ENCODE measurements at places on chromosomes 12 and 14.
A peak's percentile ranks its signal among the peaks of the same experiment; 100 is the strongest.

DNA sequence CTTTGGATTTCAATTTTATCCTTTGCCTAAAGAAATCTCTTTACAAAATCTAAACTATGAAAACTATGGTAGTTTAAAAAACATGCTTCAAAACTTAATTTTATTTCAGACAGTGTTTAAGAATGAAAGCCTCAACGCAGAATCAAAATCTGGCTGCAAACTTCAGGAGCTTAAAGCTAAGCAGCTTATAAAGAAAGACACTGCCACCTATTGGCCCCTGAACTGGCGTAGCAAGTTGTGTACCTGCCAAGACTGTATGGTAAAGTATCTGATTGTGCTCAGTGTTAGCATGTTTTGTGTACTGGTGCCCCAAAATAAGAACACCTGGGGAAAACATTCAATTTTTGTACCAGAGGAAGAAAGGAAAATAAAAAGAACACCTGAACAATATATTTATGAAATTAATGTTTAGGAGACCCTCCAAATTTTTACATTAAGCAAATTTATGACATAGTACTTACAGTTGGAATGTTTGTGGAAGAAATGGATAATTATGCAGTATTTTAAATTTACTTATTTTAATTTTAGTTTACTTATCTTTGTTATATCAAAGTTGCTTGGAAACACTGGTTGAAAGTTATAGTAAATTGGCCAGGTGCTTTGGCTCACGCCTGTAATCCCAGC is 12.2 kb downstream of the UBR7 start:
- ATAC-seq = peak; percentile 59

DNA sequence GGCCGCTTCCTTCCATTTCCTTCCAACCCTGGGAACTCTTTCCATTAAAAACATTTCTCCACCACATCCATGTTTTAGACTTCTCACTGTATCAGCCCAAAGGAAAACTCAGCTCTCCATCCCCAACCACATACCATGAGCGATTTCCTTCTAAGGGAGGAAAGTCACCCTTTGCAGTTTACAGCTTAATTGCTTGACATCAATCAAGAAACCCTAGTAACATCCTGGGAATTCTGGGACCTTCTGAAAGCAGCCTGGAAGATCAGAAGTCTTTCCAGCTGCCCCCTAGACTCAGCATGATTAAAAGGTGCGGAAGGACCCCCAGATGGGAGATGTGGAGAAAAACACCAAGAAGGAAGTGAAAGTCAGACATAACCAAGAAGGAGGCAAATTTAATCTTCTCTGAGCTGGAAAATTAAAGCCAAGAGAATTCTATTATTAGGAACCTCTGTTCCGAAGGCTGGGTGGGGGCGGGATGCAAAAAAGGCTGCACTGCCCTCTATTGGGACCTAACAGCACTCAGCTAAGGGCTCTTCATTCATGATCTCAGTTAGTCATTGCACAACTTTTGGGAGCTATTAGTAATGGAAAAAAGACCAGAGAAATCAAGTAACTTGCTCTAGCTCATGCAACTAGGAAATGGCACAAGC is 73.3 kb upstream of the PLXNC1 start:
- no peak for ATAC-seq

DNA sequence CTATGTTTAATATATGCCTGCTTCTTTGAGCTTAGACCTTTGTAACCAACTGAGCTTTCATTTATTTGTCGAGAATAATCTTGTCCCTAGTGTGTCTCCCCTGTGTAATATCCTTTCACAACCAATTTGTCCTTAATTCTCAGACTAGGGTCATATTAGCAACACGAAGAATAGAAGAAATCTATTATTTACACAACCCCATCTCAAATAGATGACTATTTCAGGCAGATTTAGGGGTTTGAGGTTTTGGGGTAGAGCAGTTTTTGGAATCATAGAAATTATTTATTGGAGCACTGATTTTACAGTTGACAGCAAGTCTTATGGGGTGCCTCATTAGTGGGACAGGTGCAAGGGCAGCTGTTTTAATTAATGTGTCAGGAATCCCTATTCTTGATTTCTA is 91.2 kb upstream of the ANO4 start:
- no peak for ATAC-seq

- ATAC-seq = no peak
Measured at GRCh38 chr14:100639280-100639679, 52.1 kb upstream of the BEGAIN start.

DNA sequence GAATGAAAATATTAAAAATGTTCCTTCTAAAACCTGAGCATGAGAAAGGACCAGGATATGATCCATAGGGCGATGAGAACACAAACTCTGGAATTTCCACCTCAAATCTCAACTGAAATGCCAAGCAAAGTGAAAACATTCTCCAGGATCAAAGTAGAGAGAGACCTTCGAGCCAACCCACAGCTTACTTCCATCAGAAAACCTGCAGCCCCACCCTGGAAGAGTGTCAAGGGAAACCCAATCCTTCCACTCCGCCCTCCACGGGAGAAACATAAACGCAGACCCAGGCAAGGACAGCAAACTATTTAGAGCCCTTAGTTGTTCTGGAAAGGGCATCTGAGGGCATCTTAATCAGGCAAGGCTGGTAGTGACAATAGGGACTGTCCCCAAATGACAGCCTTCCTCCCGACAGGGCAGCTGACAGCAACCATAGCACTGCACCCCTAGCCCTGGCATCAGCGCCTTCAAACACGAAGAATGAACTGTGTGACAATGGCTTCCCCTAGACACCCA is 21.8 kb downstream of the SLC15A4 start:
- peak; percentile 70 for ATAC-seq

- no peak for ATAC-seq
Measured at GRCh38 chr14:89219051-89219450, 198.0 kb downstream of the FOXN3 start.

DNA sequence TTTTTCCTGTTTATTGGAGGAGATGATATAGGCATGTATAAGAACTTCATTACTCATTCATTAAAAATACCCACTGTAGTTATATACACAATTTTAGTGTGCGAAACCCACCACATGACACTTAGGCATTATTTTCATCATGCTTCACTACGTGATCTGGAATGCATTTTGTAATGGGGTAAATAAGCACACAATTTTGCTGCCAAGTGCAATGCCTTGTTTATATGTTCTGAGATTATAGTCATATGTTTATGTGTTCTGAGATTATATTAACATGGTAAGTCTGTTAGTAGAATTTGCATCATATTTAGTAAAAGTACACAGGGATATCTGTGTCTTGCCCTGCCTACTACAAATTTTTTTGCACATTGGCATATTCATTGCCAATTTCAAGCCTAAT is 1123.0 kb downstream of the LRFN5 start:
- ATAC-seq = no peak
